ENCODE measurements at places on chromosomes 12 and 14. TPM values are rescaled to one million over a fixed set of nuclear protein-coding genes. Genes with fewer than 3 reads are reported as not detected.

Gene OAS2
- total RNA-seq = 0.41 TPM

Gene NRL
- 1.1 TPM for total RNA-seq

Gene EXOC3L4
- total RNA-seq = 1.4 TPM

Gene SERPINA1
- total RNA-seq = 0.80 TPM

Gene TEX52
- total RNA-seq = not detected

Gene SLC10A1
- not detected for total RNA-seq

Gene LPCAT3
- 28.7 TPM for total RNA-seq

Gene AMDHD1
- 2.4 TPM for total RNA-seq

Gene DHRS2
- total RNA-seq = 6.4 TPM

Gene KRT81
- 4,151 TPM for total RNA-seq

Gene TMEM132C
- total RNA-seq = not detected

Gene CACNB3
- 37.0 TPM for total RNA-seq

Gene PMCH
- total RNA-seq = not detected

Gene TPH2
- not detected for total RNA-seq

Gene FAM181A
- not detected for total RNA-seq

Gene TMTC1
- total RNA-seq = 0.05 TPM

Gene SMIM41
- not detected for total RNA-seq

Gene VDR
- total RNA-seq = 2.1 TPM

Gene CLEC12A
- total RNA-seq = not detected

Gene RPGRIP1
- 0.26 TPM for total RNA-seq

Gene CFAP73
- not detected for total RNA-seq

Gene MUCL1
- not detected for total RNA-seq

Gene NTN4
- 48.9 TPM for total RNA-seq

Gene LRIG3
- 5.1 TPM for total RNA-seq

Gene ANAPC7
- total RNA-seq = 57.3 TPM

Gene ARL1
- 58.0 TPM for total RNA-seq

Gene DAO
- not detected for total RNA-seq

Gene CLEC4E
- 0.17 TPM for total RNA-seq

Gene DNAJC22
- 23.4 TPM for total RNA-seq

Gene KLRC4
- not detected for total RNA-seq

Gene CELA1
- total RNA-seq = not detected

Gene WASHC4
- 25.1 TPM for total RNA-seq

Gene CABP1
- 0.26 TPM for total RNA-seq

Gene DNAI7
- 0.23 TPM for total RNA-seq

Gene KDM5A
- total RNA-seq = 16.5 TPM

Gene GPR137C
- 0.06 TPM for total RNA-seq

Gene SLCO1A2
- total RNA-seq = not detected

Gene ACYP1
- total RNA-seq = 22.9 TPM

Gene G2E3
- 17.3 TPM for total RNA-seq

Gene PLEKHG7
- not detected for total RNA-seq
